Kasumi-1 (cell line): ENCODE measurements at places on chromosomes 2 and 18.
A peak's percentile ranks its signal among the peaks of the same experiment; 100 is the strongest.

DNA sequence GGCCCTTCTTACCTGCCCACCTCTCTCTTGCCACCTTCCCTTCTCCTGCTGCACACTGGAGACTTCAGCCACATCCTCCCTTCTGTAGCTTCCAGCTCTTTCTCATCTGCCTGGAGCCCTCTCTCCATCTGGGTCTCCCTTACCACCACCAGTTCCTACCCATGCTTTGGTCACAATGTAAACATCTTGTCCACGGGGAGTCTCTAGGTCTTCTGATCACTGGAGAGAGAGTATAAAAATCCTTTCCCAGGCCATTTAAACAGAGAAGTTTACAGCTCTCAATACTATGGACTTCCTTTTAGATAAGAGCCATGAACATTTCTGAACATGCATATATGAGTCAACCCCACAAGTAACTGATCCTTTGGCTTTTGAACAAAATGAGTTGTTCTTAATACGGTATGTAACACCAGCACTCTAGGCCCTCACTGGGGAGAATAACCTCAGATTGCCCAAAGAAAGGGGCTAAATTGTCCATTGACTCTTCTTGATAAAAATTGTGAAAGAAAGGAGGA lies 5.8 kb downstream of the ARHGAP25 start:
- DNase-seq: no peak

DNA sequence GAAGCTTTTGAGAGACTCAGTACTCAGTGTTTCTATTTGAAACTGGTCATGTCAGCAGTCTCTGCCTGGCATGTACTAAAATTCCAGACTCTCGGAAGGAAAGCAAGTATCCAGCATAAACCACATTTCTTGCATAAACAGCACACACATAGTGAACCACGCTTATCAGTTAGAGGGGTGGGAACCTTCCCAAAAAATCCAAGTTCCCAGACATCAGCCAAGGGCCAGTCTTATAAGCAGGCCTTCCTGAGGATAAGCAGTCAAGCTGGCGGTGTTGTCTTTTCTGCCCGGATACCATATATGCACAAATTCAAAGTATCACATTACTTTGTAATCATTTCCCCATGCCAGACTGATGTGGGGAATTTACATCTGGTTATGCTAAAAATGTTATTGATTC lies 73.6 kb downstream of the ST6GAL2 start:
- no peak for DNase-seq

- no peak for DNase-seq
Measured at GRCh38 chr2:159936471-159936870, 125.9 kb downstream of the PLA2R1 start.

DNA sequence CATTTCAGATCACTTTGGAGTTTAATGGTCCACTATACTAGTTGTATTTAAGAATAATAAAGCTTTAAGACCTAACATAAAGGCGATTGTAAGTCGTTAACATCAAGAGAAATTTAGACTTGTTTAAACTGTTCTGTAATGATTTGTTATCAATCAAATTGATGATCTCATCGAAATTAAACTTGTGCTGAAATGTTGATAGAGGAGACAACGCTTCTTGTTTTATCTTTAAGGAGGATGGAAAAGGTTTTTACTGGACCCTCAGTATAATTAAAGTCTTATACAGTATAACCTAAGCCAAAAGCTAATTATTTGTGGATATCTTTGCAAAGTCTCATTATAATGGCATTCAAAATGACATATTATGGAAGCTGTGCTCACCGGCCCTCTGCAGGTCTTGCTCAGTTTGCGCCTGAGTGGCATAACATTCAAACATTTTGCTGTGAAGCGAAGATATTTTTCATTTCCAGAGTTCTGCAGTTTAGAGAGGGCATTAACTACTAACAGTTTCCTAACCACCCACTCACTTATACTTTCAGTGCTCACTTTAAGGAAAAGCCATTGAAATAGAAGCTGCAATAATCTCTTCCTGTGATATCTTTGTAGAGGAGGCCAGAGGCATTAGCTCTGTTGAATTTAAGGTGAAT lies 1.4 kb upstream of the SERTAD2 start:
- DNase-seq: peak; percentile 56

DNA sequence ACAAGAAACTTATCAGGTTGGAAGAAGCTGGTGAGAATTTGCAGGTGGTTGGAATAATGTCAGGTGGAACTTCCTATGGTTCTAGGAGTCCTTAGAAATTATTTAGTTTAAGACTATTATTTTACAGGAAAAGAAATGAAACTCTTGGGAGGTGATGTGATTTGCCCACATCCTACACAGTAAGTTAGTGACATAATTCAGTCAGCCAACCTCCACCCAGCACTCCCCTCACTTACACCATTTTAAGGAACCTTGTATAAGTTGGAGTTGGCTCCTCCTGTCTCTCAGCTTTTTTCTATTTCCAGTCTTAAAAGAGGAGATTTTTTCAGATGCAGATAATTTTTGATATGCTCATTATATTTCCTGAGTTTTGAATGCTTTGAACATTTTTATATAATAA lies 86.4 kb downstream of the SKA1 start:
- DNase-seq: no peak

GRCh38 chr18:49652881-49653724 lies 91.2 kb downstream of the LIPG start:
- DNase-seq: no peak

DNA sequence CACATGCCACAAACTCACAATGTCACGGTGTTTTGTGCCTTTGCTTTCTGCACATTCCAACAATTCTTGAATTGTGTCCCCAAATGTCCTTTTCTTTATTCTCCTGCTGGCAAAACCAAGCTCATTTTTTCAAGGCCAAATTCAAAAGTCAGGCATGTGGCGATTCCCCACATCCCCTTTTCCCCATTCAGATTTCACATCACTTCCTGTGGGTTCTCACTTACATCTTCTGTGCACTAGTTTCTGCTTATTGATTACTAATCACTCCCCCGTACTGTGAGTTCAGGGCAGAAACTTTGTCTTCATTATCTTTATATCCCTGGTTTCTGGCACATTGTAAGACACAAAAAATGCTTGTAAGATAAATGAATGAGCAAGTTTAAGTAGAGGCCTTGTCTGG lies 69.2 kb downstream of the AP1S3 start:
- no peak for DNase-seq

GRCh38 chr2:64085936-64086335 lies 58.3 kb downstream of the PELI1 start:
- DNase-seq: no peak

DNA sequence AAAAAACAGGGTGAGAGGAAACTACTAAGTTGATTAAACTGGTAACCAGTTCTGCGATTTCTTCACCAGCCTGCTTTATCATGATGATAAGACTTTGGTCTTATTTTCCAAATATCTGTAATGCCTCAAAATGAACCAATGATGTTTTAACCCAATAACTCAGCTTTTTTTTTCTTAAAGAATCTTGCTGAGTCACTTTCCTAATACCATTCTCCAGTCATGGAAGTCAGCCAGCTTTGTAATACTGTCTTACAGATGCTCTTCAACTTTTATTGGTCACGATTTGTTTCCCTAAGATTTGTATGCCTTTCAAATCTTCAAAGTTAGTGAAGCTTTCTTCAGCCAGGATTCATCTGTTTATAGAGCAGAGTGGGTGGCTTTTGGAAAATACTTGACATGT lies 47.7 kb upstream of the SMIM21 start:
- no peak for DNase-seq

DNA sequence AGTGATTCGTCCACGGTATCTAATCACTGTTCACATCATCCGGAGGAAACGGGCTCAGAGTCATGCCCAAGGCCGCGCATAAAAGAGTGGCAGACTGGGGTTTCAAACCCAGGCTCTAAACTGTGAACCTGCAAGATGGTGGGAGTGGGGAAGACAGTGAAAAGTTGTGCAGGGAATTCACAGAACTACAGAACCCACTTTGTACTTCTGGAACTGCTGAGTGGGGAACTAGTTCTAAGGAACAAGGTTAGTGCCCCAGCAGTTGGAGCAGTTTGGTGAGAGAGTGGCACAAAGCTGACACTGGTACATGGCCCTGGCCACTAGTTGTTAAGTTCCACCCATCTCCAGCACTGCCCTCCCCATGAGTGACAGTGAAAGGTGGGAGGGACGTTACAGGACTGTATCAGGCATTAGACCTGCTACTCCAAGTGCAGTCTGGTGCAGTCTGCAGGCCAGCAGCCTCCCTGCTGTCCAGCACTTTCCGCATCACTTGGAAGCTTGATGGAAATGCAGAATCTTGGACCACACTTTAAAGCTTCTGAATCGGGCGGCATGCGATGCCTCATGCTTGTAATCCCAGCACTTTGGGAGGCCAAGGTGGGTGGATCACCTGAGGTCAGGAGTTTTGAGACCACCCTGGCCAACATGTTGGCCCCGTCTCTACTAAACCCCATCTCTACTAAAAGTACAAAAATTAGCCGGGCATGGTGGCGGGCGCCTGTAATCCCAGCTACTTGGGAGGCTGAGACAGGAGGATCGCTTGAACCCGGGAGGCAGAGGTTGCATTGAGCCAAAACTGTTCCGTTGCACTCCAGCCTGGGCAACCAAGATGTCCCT lies 47.3 kb downstream of the C2orf42 start:
- peak; percentile 45 for DNase-seq

DNA sequence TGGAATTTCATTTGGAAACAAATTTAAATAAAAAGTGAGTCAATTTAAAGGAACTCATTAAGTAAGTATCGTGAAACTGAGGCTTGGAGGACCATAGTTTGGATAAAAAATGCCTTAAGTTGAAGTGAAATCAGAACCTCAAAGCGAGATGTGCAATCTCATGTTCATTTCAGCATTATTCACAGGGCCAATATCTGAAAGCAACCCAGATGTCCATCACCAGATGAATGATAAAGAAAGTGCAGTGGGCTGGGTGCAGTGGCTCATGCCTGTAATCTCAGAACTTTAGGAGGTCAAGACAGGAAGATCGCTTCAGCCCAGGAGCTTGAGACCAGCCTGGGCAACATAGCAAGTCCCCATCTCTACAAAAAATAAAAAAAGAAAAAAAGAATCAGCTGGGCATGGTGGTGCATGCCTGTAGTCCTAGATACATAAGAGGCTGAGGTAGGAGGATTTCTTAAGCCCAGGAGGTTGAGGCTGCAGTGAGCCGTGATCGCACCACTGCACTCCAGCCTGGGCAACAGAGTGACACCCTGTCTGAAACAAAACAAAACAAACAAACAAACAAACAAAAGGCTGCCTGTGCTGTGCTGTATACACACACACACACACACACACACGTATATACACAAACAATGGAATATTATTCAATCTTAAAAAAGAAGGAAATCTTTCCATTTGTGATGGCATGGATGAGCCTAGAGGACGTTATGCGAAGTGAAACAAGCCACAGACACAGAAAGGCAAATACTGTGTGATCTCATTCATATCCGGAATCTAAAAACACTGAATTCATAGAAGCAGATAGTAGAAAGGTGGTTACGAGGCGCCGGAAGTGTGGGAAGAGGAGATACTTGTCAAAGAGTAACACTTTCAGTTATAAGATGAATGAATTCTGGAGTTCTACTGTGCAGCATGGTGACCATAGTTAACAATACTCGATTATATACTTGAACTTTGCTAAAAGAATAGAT lies 14.5 kb downstream of the SH3RF3 start:
- DNase-seq: peak; percentile 37

- DNase-seq: no peak
Measured at GRCh38 chr18:64405161-64405560, 256.3 kb upstream of the LINC00305 start.

DNA sequence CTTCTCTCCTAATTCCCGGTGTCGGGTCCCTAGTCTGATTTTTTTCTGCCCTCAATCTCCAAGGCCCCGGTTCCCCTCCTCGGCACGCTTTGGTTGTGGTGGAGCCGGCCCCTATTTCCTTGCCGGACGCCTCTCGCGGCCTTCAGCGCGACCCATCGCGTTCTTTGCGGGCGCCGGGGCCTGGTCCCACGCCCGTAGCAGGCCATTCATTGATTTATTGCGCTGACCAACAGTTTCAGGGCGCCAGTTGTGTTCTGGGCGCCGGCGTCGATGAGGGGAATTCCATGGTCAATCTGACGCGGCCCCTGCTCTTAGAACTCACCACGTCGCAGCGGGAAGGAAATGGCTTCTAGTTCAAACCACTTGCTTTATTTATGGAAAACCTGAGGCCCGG lies 396 bp downstream of the CNOT9 start:
- no peak for DNase-seq

GRCh38 chr2:217120429-217120828 lies 260.6 kb upstream of the TNP1 start:
- no peak for DNase-seq

GRCh38 chr18:35938158-35938557 lies 34.3 kb upstream of the RMP24 start:
- no peak for DNase-seq

DNA sequence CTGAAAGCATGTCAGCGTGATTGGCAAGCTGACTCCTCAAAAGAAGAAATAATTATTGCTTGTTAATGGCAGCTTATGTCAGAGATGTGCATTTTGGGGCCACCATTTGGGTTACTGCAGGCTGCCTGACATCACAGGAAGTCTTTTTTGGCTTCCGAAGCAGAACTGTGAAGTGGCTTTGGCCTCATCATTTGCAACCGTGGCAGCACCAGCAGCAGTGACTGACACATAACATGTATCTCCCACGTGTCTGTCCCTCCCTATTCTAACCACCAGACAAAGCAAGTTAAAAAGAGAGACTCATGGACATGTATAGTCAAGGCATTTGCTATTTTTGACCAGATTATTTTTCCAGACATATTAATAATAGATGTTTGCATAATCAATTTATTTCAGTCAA lies 488.7 kb upstream of the ACVR2A start:
- no peak for DNase-seq

GRCh38 chr2:152200565-152201465 lies 25.3 kb upstream of the STAM2 start:
- DNase-seq: peak; percentile 92

DNA sequence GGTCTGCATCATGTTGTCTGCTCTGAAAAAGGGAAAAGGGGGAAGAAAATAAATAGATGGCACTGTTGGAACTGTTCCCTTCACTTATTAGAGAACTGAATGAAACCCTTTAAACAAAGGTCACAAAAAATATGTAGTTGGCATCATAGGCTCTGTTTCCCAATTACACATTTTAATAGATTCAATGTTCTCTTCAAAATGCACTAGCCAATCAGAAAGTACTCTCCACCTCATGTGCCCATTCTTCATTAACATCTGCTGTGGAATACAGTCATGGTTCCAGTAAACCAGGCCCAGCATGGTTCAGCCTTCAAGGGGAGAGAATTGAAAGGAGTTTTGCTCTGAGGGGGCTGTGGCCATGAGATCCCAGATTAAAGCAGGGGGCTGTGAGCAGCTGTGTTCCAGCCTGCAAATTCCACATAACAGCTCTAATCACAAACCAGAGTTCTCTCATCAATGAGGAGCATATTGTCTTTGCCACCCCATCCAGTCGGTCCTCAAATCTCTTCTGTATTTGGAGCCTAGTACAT lies 165.9 kb upstream of the CREB1 start:
- no peak for DNase-seq

- DNase-seq: no peak
Measured at GRCh38 chr2:214127571-214127970, 283.3 kb upstream of the VWC2L start.

GRCh38 chr2:95530734-95531133 lies 46.2 kb upstream of the TRIM43B start:
- DNase-seq: no peak

GRCh38 chr2:122515731-122516290 lies 760.4 kb downstream of the TSN start:
- DNase-seq: no peak
